Upper lobe of left lung (tissue), 6 donors: ENCODE measurements at places on chromosomes 1 and 21.

DNA sequence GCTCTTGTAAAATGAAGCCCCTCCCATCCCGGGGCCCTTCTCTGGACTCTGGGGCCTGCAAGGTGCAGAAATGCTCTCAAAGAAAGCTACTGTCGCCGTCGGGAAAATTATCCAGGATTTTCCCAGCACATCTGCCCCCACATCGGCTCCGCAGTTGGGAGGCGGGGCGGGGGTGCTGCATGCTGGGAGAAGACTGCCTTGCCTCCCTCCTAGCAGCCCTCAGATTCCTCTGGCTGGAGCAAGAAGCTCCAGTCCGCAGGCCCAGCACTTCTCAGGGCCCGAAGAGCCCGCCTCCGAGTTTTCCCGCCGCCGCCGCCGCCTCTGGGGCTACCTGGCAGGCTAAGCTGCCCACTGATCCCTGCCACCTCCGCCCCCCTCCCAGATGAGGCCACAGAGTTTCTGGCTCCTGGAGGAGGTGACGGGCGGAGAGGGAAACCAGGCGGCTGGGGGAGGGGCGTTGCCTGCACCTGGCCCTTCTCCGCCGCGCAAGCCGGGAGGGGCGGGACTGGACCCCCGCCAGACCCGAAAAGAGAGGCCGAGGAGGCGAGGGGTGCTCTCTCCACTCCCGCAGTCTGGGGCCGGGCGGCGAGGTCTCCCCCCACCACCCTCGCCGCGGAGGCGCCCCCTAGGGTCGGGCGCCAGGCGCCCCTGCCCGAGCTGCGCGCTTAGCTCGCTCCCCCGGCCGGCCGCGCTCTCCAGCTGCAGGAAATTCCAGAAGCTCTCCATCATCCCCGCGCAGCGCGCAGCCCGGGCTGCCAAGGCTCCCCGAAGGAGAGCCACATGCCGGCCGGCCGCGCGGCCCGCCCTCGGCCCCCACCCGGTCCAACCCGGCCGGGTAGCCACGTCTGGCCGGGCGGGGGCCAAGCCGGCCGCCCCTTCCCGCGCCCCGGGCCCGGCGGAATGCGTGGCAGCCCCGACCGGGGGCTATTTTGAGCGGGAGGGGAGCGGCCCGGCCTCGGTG is 28.8 kb downstream of the AHDC1 start:
- no peaks in the 10 kb centered on the region for H3K36me3 ChIP-seq
- peak overlapping the region; percentile 16 for H3K4me3 ChIP-seq
- no peaks in the 10 kb centered on the region for H3K27me3 ChIP-seq
- peak overlapping the region; percentile 88 for H3K27ac ChIP-seq
- peak; percentile 94 for DNase-seq
- H3K4me1 ChIP-seq, result peaks cover 65% of the 10 kb centered on the region

- no peaks in the 10 kb centered on the region for H3K36me3 ChIP-seq
- DNase-seq, result no peak
- H3K27me3 ChIP-seq, result no peaks in the 10 kb centered on the region
- H3K4me1 ChIP-seq, result peaks cover 7% of the 10 kb centered on the region
Measured at GRCh38 chr1:47023268-47024140, at the start of gene CYP4X1. CYP4X1 (plus strand) TSS chr1:47023669; CDS start chr1:47023818, 149 bp downstream.

GRCh38 chr1:203681739-203682138 is 55.1 kb downstream of the ATP2B4 start:
- no peak overlapping the region for H3K4me3 ChIP-seq
- peaks cover 4% of the 10 kb centered on the region for H3K4me1 ChIP-seq
- no peak for DNase-seq
- no peaks in the 10 kb centered on the region for H3K27me3 ChIP-seq
- H3K27ac ChIP-seq, result peak overlapping the region; percentile 11

DNA sequence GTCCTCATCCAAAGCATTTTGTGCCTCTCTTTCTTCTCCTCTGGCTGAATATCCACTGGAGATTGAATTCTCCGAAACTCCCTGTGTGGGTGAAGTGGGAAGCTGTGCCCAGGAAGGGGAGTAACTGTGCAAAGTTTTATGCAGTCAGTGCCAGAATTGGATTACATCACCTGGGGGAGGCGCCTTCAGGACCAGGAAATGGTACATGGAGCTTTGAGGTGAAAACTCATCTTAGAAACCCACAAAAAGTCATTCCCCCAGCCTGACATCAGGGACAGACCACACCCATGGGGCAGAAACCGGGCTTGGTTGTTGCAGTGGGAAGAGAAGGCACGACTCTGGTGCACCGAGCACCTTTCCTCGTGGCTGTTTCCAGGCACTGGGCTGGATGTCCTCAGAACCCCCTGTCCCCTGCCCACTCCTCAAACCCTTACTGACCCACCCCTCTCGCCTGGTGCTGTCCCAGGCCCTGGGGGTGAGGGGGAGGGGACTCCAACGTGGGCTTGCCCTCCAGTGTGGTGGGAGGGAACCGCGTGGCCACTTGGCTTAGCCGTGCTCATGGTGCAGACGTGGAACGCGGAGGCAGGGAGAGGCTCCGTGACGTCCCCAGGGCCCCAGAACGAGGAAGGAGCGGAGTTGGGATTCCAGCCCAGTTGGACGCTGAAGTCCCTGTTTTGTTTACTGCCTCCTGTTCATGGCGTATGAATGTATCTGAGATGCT is 15.7 kb downstream of the TFF3 start:
- H3K27ac ChIP-seq, result peak overlapping the region; percentile 53
- H3K4me3 ChIP-seq, result no peak overlapping the region
- no peaks in the 10 kb centered on the region for H3K27me3 ChIP-seq

GRCh38 chr1:64184003-64184440 is 19.4 kb upstream of the UBE2U start:
- H3K27me3 ChIP-seq, result no peaks in the 10 kb centered on the region
- H3K36me3 ChIP-seq, result no peaks in the 10 kb centered on the region
- DNase-seq, result no peak
- H3K4me3 ChIP-seq, result no peak overlapping the region
